ENCODE measurements at places on chromosomes 12 and 14.

GRCh38 chr12:127041985-127042625, 1224.9 kb upstream of the TMEM132C start:
- no peak for DNase-seq

DNA sequence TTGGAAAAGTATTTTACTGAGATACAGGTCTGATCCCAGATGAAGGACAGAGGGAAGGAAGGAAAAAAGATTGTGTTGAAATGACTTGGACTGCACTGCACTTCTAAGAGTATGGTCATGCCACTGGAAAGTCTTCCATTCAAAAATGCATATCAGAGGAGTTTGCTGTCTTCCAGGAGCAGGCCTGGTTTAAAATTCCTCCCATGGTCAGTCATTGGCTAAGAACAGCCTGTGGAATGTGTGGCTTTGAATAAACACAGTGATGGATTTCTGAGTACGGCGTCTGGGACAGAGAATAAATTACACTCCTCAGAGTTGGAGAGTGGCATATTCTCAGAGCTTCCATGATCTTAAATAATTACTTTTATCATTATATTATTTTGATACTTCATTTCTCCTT, 245.8 kb upstream of the PDZRN4 start:
- no peak for DNase-seq

GRCh38 chr14:74619672-74620131, 7.7 kb upstream of the LTBP2 start:
- DNase-seq: peak; percentile 77

DNA sequence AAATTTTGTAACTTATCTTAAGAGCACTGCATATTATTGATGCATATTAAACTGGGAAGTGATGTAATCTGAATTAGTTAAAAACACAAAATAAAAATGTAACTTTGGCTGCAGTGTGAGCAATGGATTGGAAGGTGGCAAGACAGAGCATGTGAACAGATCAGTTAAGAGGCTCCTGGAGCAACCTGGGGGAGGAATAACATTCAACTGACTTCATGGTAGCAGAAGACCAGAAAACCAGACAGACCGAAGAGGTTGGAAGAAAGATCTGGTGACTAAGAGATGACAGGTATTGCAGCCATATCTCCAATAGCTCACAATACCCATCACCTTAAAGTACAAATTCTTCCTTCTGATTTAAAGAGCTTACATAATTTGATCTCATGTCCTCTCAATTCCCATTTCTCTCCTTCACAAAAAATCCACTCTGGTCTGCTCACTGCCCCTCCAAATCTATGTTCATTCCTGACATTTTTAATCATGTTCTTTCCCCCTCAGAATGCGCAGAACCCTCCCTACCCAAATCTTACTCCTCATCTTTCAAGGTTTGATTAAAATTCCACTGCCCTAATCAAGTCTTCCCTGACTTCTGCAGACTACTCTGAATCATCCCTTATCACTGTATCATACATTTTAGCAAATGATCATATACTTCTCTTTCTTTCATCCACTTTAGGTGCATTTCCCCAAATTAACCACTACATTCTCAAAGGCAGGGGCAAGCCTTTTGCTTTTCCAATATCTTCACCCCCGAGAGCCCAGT, 51.5 kb downstream of the DUSP16 start:
- no peak for DNase-seq

- peak; percentile 89 for DNase-seq
These were observed 3.5 kb upstream of the P2RX7 start for GRCh38 chr12:121128908-121129810.

DNA sequence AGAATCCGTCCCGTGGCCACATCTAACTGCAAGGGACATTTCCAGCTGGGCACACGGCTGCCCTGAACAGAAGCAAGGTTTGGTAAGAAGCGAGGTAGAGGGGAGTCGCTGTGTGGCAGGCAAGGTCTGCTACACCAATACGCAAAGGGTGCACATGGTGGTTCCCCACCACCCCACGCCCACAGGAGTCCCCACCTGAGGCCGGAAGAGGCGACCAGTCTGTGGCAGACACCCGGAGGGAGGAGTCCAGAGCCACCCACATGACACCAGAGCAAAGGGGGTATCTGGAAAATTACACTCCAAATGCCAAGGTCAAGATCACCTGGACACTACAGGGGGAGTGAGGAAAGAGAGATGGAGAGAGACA, 47.1 kb upstream of the GALNT9 start:
- DNase-seq: no peak

GRCh38 chr12:75954041-75954440, 77.5 kb downstream of the PHLDA1 start:
- DNase-seq: no peak

All from CD14-positive monocyte (primary cell).